H7 (cell line): ENCODE measurements at places on chromosomes 11 and 22. TPM values are rescaled to one million over a fixed set of nuclear protein-coding genes. Genes with fewer than 3 reads are reported as not detected.

The OR51B2 gene
- not detected in 2 replicates for total RNA-seq

The TOP3B gene
- 53.8 and 76.2 TPM in 2 replicates for total RNA-seq

The RASD2 gene
- total RNA-seq = 0.76 and 1.3 TPM in 2 replicates

The OR51B5 gene
- total RNA-seq = 0.15 TPM in 1 of 2 replicates, not detected in the other

The PKDREJ gene
- total RNA-seq = 0.07 TPM in 1 of 2 replicates, not detected in the other

The MYEOV gene
- total RNA-seq = 2.0 and 4.3 TPM in 2 replicates

The TMPRSS5 gene
- 0.21 and 0.44 TPM in 2 replicates for total RNA-seq

The CCDC89 gene
- not detected in 2 replicates for total RNA-seq

The AMBRA1 gene
- total RNA-seq = 36.8 and 42.5 TPM in 2 replicates

The CCND1 gene
- 220 and 292 TPM in 2 replicates for total RNA-seq

The UBQLNL gene
- not detected in 2 replicates for total RNA-seq

The HIKESHI gene
- 53.0 and 65.1 TPM in 2 replicates for total RNA-seq

The OR8A1 gene
- total RNA-seq = not detected in 2 replicates

The GPR83 gene
- total RNA-seq = 0.26 and 0.38 TPM in 2 replicates

The FJX1 gene
- 20.6 TPM in 2 replicates for total RNA-seq

The TYR gene
- total RNA-seq = not detected in 2 replicates

The RAB3IL1 gene
- total RNA-seq = 5.8 and 7.2 TPM in 2 replicates

The HEPHL1 gene
- not detected in 2 replicates for total RNA-seq

The SAC3D1 gene
- 15.4 TPM in 2 replicates for total RNA-seq

The WT1 gene
- 0.10 TPM in 1 of 2 replicates, not detected in the other for total RNA-seq

The MPPED1 gene
- total RNA-seq = 0.15 and 1.2 TPM in 2 replicates

The SCYL1 gene
- 70.0 and 72.3 TPM in 2 replicates for total RNA-seq

The NUCB2 gene
- total RNA-seq = 4.1 and 4.9 TPM in 2 replicates

The SMC1B gene
- total RNA-seq = 0.07 TPM in 1 of 2 replicates, not detected in the other

The SCARF2 gene
- total RNA-seq = 11.5 and 15.0 TPM in 2 replicates

The KDM2A gene
- 29.2 and 36.2 TPM in 2 replicates for total RNA-seq

The TCIRG1 gene
- total RNA-seq = 44.7 and 62.9 TPM in 2 replicates

The GALNT18 gene
- total RNA-seq = 1.9 and 2.5 TPM in 2 replicates

The NARS2 gene
- total RNA-seq = 51.8 and 59.1 TPM in 2 replicates

The P2RX6 gene
- total RNA-seq = 0.26 and 0.31 TPM in 2 replicates

The KRTAP5-11 gene
- total RNA-seq = 0.92 TPM in 1 of 2 replicates, not detected in the other

The CLDN5 gene
- total RNA-seq = 2.0 and 3.0 TPM in 2 replicates

The FAM111B gene
- 10.8 and 13.5 TPM in 2 replicates for total RNA-seq

The BBOX1 gene
- total RNA-seq = not detected in 2 replicates

The FIBIN gene
- 0.07 TPM in 2 replicates for total RNA-seq

The B4GALNT4 gene
- 56.0 and 62.6 TPM in 2 replicates for total RNA-seq

The LINC01488 gene
- not detected in 2 replicates for total RNA-seq

The ACTN3 gene
- total RNA-seq = 36.9 and 68.8 TPM in 2 replicates

The NUP98 gene
- 126 and 132 TPM in 2 replicates for total RNA-seq

The PATE4 gene
- total RNA-seq = not detected in 2 replicates

The OR52N4 gene
- total RNA-seq = not detected in 2 replicates

The GGT5 gene
- 0.63 TPM in 1 of 2 replicates, not detected in the other for total RNA-seq

The RASGRP2 gene
- 9.2 and 12.3 TPM in 2 replicates for total RNA-seq

The HEPN1 gene
- total RNA-seq = not detected in 2 replicates
